ENCODE measurements at places on chromosomes 13 and 19. TPM values are rescaled to one million over a fixed set of nuclear protein-coding genes. Genes with fewer than 3 reads are reported as not detected.

Gene CEACAM20
- total RNA-seq: not detected

Gene ZNF221
- 6.3 TPM for total RNA-seq

Gene FLT3LG
- total RNA-seq: 1.9 TPM

Gene TLE6
- 0.12 TPM for total RNA-seq

Gene ATP8A2
- under 0.01 TPM for total RNA-seq

Gene TRPC4
- total RNA-seq: 2.6 TPM

Gene PGLYRP1
- not detected for total RNA-seq

Gene RGS9BP
- 0.47 TPM for total RNA-seq

Gene KLK14
- not detected for total RNA-seq

Gene RASIP1
- 0.59 TPM for total RNA-seq

Gene NLRP5
- total RNA-seq: not detected

Gene SPACA4
- not detected for total RNA-seq

Gene ZNF578
- 1.4 TPM for total RNA-seq

Gene SLC25A23
- 20.9 TPM for total RNA-seq

Gene LGALS4
- total RNA-seq: not detected

Gene CLEC4M
- not detected for total RNA-seq

Gene ADGRE3
- not detected for total RNA-seq

Gene NLRP4
- not detected for total RNA-seq

Gene SHC2
- total RNA-seq: 4.1 TPM

Gene RXFP2
- total RNA-seq: not detected

Gene ZNF667
- total RNA-seq: 4.3 TPM

Gene QPCTL
- total RNA-seq: 3.2 TPM

Gene SYNGR4
- not detected for total RNA-seq

Gene GPC6
- 32.8 TPM for total RNA-seq

Gene LRG1
- not detected for total RNA-seq

Gene ATXN8OS
- not detected for total RNA-seq

Gene GSX1
- total RNA-seq: not detected

Gene LPAR6
- total RNA-seq: 5.1 TPM

Gene RPS5
- 3,343 TPM for total RNA-seq

Gene TMEM190
- not detected for total RNA-seq

Gene LYPD5
- total RNA-seq: 0.68 TPM

Gene INSL3
- not detected for total RNA-seq

Gene CPT1C
- 11.7 TPM for total RNA-seq

Gene PDCD2L
- 9.5 TPM for total RNA-seq

Gene BEST2
- not detected for total RNA-seq

Gene IL27RA
- total RNA-seq: 4.4 TPM

Gene CEACAM16
- total RNA-seq: not detected

Gene RASL11A
- 2.5 TPM for total RNA-seq

Gene FPR2
- not detected for total RNA-seq

Gene BCAM
- total RNA-seq: 2.6 TPM

Gene ZFP36
- total RNA-seq: 3.7 TPM

Gene CDX2
- total RNA-seq: not detected

Gene ATCAY
- not detected for total RNA-seq

Gene HPN
- not detected for total RNA-seq

Gene CEBPA
- total RNA-seq: 0.12 TPM

Gene LATS2
- 8.7 TPM for total RNA-seq

Gene LGI4
- 0.15 TPM for total RNA-seq

Gene C19orf18
- total RNA-seq: 0.23 TPM

Gene CD37
- not detected for total RNA-seq

Gene PRRG2
- 0.83 TPM for total RNA-seq

Gene ACP7
- 0.23 TPM for total RNA-seq

Gene SAMD1
- 13.8 TPM for total RNA-seq

Gene LGALS7B
- not detected for total RNA-seq

Gene RNF225
- total RNA-seq: 0.15 TPM

Gene KLK8
- total RNA-seq: not detected

Gene ZNF132
- total RNA-seq: 8.3 TPM

Gene SIGLEC12
- total RNA-seq: not detected

Gene HMG20B
- total RNA-seq: 39.9 TPM

Gene FOSB
- total RNA-seq: 6.2 TPM
